ENCODE measurements at places on chromosomes 5 and 9. TPM values are rescaled to one million over a fixed set of nuclear protein-coding genes. Genes with fewer than 3 reads are reported as not detected.

Gene C5orf34
- 3.8 TPM for total RNA-seq

Gene C5orf58
- not detected for total RNA-seq

Gene C5orf24
- 48.3 TPM for total RNA-seq

Gene AUH
- total RNA-seq = 17.7 TPM

DNA sequence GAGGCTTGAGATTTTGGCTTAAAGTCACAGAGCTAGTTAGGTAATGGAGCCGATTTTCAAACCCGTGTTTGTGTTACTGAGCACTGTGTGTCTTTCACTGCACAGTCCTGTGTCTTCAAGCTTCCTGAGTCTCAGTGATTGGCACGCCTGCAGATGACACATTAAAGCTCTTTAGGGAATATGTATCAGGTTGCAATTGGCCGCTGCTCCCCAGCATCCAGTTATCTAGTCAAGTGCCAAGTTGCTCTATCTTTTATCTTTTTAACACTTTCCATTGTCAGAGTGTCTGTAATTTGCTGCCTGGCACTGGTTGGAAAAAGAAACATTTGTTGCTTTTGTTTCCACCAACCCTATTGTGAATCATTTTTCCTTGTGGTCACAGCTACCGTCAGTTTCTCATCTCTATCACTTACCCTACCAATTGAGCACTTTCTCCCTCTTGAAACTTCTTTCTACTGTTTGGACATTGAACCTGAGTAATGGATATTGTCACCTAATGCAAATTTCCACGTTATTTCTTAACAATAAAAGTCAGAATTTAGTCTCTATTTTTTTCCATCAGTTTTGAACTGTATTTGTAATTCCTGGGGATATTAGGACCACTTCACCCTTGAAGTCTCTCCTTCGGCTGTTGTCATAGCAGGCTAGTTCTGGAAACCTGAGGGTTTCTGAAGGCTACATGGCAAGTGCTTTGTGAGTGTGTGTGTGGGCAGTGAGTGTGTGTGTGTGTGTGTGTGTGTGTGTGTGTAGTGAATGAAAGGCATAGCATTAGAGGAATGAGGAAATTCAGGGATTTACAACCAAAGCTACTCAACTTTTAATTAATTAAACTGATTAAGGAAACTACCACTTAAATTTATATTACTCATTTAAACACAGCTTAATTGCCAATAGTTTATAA lies 274.3 kb downstream of the ISL1 start:
- no peak for DNase-seq
